Naive thymus-derived CD8-positive, alpha-beta T cell (primary cell): ENCODE measurements at places on chromosomes 12 and 14.

DNA sequence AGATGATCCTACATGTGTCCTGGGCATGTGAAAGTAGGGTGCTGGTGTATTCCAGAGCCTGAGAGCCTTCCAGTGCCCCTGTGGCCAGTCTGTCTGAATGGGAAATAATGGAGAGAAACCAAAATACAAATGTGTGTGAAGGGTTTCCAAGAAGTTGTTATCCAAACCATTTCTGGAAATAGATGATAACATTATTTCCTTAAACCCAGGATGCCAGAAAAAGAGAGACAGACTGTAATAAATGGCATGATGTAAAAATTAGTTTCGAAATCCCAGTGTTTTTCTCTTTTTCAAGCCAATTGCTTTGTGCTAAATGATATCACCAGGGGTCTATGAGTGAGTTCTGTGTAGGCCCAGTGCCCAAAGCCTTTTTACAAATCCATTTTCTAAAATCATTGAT, 175.3 kb downstream of the PHLDA1 start:
- no peak for DNase-seq

GRCh38 chr12:107539196-107539939, 146.2 kb upstream of the PWP1 start:
- no peak for DNase-seq

- DNase-seq = no peak
Measured at GRCh38 chr12:128966203-128966810, 113.0 kb downstream of the GLT1D1 start.

DNA sequence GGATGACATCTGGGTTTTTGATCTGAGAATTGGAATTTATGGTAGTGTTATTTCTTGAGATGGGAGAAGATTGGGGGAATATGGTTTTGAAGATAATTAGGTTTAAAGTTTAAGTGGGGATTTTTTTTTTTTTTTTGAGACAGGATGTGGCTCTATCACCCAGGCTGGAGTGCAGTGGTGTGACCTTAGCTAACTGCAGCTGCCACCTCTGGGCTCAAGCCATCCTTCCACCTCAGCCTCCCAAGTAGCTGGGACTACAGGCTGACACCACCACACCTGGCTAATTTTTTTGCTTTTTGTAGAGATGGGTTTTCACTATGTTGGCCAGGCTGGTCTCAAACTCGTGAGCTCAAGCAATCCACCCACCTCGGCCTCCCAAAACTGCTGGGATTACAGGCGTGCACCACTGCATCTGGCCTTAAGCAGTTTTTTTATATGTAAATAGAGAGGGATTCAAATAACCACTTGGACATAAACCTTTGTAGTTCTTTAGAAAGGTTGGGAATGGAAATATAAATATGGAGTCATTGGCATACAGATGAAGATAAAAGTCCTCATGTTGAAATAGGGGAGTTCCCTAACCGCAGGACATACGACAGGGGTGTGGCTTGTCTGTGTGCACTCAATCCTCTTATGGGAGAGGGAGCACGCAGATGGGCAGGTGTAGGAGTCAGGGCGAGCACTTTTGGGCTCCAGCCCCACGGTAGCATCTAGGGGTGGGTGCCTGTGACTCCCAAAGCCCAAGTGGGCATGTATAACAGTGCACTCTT, 4.7 kb downstream of the LIN52 start:
- DNase-seq = no peak

GRCh38 chr14:104514156-104514848, 65.3 kb upstream of the C14orf180 start:
- no peak for DNase-seq

GRCh38 chr12:53100466-53101151, 2.7 kb upstream of the SOAT2 start:
- no peak for DNase-seq

DNA sequence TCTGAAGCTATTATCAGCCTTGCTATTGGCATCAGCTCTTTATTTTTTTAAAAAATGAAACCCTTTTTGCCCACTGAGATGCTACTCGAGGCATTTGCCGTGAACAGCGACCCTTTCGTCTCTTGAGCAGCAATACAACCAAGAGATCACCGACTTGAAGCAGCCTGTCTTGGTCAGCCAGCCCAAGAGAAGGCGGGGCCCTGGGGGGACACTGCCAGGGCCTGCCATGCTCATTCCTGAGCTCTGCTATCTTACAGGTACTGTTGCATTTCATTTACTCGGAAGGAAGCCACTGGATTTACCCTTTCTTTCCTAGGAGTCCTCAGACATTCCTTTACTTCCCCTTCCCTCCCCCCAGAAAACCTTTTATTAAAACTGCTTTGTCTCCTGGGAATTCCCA, 16.7 kb downstream of the PIWIL1 start:
- DNase-seq = no peak

DNA sequence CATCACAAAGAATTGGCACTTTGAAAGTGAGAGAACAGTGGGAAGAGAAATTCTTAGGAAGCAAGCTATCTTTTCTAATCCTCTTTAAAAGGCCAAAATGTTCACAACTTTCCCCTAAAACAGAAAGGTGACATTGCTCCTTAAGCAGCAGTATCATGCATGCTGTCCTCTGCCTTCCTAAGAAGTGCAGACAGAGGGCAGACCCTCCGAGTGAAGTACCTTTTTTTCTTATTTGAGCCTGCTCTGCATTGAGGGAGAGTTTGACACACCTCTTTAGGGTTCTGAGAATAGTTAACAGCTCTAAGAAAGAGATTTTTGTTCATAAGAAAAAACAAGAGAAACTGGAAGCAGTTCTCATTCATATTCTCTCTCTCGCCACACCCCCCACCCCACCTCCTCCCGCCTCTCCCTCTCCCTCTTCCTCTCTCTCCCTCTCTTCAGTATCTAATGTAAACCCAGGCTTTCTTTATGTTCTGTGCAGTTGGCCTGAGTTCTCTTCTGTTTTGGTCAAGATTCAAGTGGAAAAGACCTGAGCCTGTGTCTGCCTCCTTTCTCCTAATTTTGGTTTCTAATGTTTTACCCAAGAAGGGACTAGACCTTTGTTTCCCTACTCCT, 709.1 kb downstream of the DIO2 start:
- DNase-seq = no peak

DNA sequence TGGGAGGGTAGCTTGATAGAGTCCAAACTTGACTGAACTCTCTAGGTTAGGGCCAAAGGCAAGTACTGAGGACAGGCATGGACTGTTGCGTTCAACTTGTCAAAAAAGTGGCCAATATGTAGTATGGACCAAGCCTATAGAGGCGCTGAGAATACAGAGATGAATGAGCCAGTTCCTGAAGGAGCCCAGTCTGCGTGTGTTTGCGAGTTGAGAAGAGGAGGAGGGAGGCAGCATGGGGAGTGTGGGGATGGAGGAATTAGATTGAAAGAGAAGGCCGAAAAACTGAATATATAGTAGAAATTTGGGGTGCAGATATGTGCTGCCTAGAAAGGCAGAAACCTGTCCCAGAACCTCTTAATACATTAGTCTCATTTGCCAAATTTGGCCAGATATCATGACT, 412.4 kb downstream of the PCNX1 start:
- DNase-seq = no peak

DNA sequence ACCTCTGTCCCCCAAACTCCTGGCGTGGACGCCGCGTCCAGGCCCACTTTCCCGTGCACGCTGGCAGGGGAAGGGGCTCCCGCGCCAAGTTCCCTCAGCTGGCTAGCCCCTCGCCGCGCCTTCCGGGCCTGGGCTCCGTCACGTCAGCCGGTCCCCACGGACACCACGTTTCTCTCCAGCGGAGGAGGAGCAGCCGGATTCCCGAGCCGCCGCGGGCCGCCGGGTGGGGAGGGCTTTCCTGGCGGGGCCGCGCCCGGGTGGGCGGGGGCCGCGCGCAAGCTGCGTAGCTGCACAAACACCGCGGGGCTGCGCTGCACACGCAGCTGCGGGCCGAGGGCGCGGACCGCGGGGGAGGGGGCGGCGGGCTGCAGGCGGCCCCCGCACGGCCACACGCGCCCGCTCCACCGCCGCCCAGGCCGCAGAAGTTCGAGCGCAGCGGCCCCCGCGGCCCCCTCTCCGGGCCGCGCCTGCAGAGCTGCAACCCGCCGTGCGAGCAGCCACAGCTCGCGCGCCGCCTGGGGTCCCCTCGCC, 45.1 kb upstream of the PNMA1 start:
- peak; percentile 61 for DNase-seq

DNA sequence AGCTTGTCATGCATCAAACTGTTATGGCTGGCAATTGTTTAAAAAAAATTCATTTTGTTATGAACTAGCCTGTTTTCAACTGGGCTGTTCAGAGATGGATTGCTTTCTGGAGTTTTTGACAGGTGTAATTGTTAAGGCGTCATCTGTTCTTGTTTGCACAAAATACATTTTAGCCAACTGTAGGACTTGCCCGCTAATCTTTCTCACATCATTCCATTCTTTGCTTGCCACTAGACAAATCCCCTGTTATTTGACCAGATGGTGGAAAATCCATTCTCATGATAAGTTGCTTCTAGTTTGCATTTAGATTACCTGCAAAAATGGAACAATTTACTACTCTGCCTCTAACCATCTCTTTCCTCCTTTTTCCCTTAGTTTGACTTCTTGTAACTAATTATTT, 114.3 kb downstream of the NPAS3 start:
- DNase-seq = no peak

DNA sequence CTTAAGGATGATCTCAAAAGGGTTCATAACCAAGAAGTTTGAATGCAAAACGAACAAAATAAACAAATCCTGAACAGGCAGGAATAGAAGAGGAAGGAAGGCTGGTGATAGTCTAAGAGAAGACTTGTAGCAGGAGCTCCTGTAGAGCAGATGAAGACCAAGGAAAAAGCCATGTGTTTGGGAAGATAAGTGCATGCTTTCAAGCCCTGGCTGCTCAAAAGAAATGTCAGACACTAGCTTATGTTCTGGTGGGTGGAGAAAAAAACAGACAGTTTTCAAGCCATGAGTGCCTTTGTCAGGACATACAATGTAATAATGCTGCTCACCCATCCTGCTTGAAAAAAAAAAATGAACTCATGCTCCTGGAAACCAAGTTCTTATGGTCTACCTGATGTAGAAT, 27.4 kb downstream of the TAOK3 start:
- DNase-seq = no peak
